ENCODE measurements at places on chromosomes 5 and 9. TPM values are rescaled to one million over a fixed set of nuclear protein-coding genes. Genes with fewer than 3 reads are reported as not detected.

Gene FAM81B
- total RNA-seq, result not detected

Gene RAPGEF1
- 35.9 TPM for total RNA-seq

Gene FAXDC2
- 3.0 TPM for total RNA-seq

Gene ADGRV1
- 0.56 TPM for total RNA-seq

Gene FBXW2
- 38.7 TPM for total RNA-seq

Gene CDKN2B-AS1
- 0.75 TPM for total RNA-seq

Gene TCOF1
- 18.5 TPM for total RNA-seq

Measured in endothelial cell of coronary artery (primary cell).